ENCODE measurements at places on chromosomes 13 and 19.
A peak's percentile ranks its signal among the peaks of the same experiment; 100 is the strongest.

- no peak for DNase-seq
Observed at GRCh38 chr19:13505164-13505695, 1.0 kb downstream of the CACNA1A start.

DNA sequence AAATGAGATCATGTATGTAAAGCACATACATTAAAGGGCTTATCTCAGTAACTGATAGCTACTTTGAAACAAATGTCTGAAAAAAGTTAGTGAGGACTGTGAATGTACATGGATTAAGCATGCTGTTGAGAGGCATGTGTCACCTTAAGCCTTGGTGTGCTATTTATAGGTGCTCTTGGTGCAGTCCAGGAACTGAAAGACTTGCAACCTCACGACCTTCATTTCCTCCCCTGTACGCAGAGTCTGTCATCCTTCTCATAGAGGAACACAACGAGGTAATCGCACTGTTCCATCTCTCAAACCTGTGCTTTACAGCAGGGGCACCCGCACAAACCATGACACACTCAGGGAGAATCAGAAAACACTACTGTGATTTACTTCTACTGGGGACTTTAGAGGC, 65.6 kb downstream of the UFM1 start:
- DNase-seq: peak; percentile 22

DNA sequence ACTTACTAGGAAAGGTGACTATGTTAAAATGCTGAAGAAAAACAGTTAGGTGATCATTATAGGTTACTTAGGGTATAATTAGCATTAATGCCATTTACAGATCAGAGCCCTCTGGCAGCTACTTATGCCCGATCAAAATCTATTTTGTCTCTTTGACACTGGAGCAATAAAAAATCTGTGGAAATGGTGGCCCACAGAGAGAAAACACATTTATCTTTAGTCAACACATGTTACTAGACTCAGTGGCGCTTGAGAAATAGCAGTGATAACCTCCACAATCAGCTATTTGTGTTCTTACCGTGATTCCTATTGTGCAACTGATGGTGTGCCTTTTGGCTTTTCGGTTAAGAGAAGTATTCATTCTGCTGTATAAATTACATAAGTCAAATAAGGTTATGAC, 1519.6 kb downstream of the PCDH9 start:
- DNase-seq: no peak

GRCh38 chr13:21753117-21753729, 82.3 kb downstream of the FGF9 start:
- DNase-seq: no peak

GRCh38 chr13:101739382-101740178, 287.1 kb downstream of the ITGBL1 start:
- DNase-seq: no peak

DNA sequence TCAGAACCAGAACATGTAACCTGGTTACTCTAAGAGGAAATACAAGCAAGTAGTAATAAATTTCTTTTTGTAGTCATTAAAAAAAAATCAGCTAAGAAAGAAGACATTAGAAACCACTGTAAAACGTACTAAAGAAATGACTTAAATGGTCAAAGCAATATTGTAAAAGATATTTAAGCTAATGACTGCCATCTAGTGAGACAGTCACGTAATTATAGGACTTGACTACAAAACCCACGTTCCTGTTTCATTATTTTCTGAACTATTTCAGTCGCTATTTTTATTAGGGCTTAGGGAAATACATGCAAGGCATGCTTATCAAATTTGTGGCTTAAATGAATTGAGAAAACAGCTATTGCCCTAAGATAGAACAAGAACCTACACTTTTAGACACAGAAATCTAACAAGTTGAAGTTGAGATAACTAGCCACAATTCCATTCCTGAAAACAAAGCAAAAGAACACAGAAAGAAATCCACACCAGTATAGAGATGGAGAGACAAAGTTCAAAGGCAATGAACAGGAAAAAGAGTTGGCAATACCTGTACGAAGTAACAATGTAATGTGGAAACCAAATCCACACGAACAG, 17.9 kb downstream of the ALG5 start:
- DNase-seq: no peak

GRCh38 chr13:51549050-51549449, 35.2 kb upstream of the WDFY2 start:
- peak; percentile 36 for DNase-seq

DNA sequence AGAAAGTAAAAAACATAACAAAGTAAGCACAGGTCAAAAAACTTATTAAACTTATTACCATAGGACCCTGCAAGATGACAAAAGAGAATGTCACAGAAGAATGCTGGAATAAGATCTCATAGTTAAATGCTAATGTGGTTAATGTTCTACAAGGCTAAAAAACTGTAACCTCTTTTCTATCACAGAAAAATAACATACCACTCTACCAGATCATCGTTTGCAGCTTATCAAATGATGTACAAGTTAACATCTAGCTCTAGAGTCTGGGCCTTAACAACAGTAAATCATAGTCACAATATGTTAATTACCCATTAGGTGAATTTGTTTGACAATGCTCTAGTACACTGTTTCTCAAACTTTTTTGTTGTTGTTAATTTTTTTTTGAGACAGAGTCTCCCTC, 53.0 kb downstream of the NUFIP1 start:
- DNase-seq: no peak

DNA sequence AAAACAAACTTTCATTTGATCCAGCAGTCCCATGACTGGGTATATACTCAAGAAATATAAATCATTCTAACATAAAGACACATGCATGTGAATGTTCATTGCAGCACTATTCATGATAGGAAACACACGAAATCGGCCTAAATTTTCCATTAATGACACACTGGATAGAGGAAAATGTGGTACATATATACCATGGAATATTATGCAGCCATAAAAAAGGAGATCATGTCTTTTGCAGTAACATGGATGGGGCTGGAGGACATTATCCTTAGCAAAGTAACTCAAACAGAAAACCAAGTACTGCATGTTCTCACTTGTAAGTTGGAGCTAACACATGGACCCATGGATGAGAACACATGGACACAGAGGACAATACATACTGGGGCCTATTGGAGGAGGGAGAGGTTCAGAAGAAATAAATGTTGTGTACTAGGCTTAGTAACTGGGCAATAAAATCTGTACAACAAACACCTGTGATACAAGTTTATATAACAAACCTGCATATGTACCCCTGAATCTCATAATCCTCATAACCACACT, 283.6 kb downstream of the LMO7 start:
- no peak for DNase-seq

GRCh38 chr19:3507371-3508120, 1.4 kb downstream of the FZR1 start:
- DNase-seq: peak; percentile 67

DNA sequence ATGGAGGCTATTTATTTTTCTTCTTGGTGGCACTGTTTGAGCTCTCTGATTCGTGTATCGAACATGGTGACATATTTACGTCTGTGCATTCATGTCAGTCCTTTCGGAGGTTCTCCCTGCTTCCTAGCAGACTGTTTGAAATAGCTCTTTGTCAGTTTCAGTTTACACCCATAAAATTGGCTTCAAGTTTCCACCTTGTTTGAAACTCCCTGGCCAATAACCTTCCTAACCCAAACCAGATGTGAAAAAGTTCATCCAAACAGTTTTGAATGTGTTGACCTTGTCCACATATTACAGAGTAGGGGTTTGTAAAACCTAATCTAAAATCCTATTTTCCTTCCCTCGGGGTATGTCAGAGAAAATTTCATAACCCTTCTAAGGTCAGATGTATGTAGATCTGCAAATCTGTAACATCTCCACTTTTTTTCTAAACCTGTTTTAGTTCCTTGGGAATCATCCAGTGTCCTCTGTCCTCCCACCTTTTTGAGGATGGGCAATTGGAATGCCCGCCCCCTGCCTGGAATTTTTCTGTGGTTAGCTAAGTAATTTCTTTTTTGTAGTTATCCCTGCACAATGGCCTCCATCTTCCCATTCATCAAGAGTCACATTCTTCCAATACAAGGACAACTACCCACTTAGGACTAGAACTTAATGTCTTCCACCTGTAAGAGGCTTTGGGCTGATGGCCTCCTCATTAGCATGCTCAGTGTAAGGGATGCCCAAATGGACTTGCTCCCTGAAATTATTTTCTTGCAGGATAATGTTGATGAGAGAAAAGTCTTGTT, 499.8 kb downstream of the GPC6 start:
- no peak for DNase-seq

- no peak for DNase-seq
Observed at GRCh38 chr13:30124131-30124768, 183.1 kb downstream of the KATNAL1 start.

- no peak for DNase-seq
Observed at GRCh38 chr13:86974995-86975328, 696.2 kb upstream of the SLITRK5 start.

DNA sequence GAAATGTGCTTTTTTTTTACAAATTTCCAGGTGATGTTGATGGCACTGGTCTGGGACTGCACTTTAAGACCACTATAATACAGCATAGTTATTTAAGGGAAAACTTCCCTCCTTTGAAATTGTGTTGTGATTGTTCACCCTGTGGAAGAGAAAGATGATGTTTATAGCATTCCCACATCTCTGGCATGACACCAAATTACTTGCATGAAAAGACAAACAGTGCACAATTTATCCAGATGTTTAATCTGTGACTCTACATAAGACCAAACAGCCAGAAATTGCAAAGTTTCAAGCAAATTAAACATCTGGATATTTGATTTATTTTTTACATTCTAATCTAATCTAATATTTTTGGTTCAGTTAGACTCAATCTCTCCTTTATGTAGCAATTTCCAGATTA, 51.6 kb downstream of the UFM1 start:
- no peak for DNase-seq

- DNase-seq: peak; percentile 66
Observed at GRCh38 chr19:16778796-16779411, 50.3 kb upstream of the SIN3B start.
